ENCODE measurements at places on chromosomes 12 and 14. TPM values are rescaled to one million over a fixed set of nuclear protein-coding genes. Genes with fewer than 3 reads are reported as not detected.

DNA sequence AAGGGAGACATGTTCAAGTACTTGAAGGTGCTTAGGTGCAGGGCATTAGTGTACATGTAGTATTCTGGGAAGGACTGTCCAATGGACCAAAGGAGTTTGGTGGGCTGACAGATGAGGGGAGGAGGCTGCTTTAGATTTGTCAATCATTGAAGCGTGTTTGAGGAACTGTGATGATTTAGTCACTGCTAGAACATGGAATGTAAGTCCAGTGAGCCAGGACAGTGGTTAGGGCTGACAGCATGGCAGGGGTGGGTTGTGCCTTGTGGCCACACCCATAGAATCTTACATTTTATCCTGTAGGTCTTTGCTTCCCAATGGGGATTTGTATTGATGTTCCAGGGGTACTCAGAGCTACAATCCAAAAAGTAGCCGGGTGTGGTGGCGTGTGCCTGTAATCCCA is 24.6 kb downstream of the DIP2B start:
- DNase-seq, result no peak

- no peak for DNase-seq
Observed at GRCh38 chr14:40838601-40839000, 768.1 kb upstream of the LRFN5 start.

DNA sequence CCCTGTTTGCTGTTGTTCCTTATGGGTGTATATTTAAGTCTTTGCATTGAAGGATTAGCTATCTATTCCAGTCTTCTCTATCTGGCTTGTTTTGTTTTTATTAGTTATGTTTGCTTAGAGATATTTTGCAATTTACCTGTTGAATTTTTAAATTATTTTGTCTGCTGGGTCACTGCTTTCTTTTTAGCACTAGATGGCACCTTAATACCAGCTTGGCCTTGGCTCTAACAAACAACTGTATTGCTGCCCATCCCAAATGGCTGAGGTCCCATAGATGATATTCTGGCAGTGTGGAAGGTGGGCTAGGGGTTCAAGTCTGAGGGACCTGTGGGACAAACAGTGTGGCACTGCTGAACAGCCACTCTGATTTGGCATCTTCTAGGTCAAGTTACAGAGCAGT is 144.0 kb upstream of the FBXO33 start:
- no peak for DNase-seq

DNA sequence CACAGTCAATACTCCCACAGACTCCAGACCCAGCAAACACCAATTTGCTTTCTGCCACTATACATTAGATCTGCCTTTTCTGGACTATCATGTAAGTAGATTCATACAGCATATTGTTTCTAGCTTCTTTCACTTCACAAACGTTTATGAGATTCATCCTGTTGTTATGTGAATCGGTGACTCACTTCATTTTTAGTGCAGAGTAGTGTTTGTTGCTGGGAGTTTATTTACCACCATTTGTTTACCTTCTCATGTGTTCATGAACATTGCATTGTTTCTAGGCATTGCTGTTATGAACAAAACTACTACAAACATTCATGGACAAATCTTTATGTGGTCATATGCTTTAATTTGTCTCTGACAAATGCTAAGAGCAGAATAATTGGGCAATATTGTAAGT is 807.8 kb upstream of the TMEM132C start:
- no peak for DNase-seq

DNA sequence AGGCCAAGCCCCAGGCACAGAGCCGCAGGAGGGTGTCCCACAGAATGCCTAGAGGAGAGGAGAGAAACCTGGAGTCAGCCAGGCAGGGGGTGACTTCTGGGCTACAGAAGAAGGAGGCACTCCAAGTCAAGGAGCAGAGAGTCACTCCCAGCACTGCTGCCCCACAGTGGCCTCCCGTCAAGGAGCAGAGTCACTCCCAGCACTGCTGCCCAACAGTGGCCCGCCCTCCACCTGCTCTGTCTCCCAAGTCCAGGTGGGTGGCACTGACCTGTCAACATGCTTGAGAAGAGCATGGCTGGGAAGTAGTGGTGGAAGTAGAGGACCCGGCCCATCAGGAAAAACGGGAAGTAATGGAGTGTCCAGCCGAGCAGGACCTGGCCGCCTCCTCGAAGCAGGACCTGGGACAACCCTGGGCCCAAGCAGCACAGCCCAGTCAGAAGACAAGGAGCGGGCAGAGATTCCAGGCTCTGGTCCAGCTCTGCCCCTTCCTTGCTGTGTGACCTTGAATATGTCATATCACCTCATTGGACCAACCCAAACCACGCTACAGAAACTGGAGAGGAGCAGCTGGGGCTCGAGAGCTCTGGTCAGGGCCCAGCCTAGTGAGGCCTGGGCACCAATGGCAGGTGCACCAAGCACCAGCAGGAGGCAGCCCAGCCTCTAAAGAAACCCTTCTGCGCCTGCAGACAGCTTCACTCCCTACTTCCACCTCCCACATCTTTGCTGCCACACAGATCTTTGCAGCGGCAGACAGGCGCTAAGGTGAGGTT is 7.6 kb upstream of the NGB start:
- no peak for DNase-seq

- no peak for DNase-seq
Observed at GRCh38 chr12:25324861-25325260, 74.1 kb upstream of the KRAS start.

- no peak for DNase-seq
Observed at GRCh38 chr12:74984631-74985030, 225.0 kb downstream of the KCNC2 start.

DNA sequence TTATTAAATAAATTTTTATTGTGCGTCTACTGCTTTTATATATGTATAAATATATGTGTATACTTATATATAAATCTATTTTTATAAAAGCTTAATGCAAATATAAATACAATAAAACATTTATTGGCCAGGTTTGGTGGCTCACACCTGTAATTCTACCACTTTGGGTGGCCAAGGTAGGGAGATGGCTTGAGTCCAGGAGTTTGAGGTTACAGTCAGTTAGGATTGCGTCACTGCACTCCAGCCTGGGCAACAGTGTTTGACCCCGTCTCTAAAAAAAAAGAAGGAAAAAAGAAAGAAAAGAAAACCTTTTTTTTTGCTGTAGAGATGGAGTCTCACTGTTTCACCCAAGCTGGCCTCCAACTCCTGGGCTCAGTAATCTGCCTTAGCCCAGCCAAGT is 20.9 kb downstream of the ACTR6 start:
- DNase-seq, result no peak

DNA sequence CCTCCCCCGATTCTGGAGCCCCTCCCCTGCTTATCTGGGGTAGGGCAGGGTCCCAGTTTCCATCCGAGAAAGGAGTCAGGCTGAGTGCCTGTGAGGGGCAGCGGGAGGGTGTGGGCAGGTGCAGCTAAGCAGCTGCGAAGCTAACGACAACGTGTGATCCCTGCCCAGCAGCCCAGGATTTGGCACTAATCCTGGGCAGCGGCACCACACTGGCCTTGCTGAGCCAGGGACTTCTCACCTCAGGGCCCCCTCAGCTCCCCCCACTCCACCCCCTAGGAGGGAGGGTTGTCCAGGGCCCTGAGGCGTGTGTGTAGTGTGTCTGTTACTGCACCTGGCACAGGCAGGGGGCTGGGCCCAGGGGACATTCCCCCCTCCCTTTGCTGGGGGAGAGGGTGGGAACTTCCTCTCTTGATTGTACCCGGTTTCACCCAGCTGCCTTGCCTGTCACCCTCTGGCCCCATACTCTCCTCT is 1.8 kb downstream of the SMIM41 start:
- no peak for DNase-seq

- no peak for DNase-seq
Observed at GRCh38 chr12:112714166-112714710, 77.3 kb upstream of the RPH3A start.

GRCh38 chr12:109201496-109201885 is 85.1 kb downstream of the ACACB start:
- no peak for DNase-seq

GRCh38 chr12:54385251-54385914 is 850 bp upstream of the ZNF385A start:
- no peak for DNase-seq

- DNase-seq, result no peak
Observed at GRCh38 chr14:36773558-36773957, 111.9 kb downstream of the PAX9 start.

GRCh38 chr12:64691227-64691794 is 67.9 kb downstream of the GNS start:
- no peak for DNase-seq

- DNase-seq, result no peak
Observed at GRCh38 chr14:97101561-97101960, 304.4 kb downstream of the VRK1 start.

ERBB3 gene
- 634 TPM for total RNA-seq

PMCH gene
- not detected for total RNA-seq

REC8 gene
- total RNA-seq, result 112 TPM

KLRG1 gene
- 1.4 TPM for total RNA-seq

TMEM132C gene
- 0.20 TPM for total RNA-seq

GALNT9 gene
- total RNA-seq, result not detected

PRH2 gene
- total RNA-seq, result not detected

NPFF gene
- total RNA-seq, result not detected

NTS gene
- total RNA-seq, result not detected
